AG20443 (cell line): ENCODE measurements at places on chromosomes 13 and 19.

DNA sequence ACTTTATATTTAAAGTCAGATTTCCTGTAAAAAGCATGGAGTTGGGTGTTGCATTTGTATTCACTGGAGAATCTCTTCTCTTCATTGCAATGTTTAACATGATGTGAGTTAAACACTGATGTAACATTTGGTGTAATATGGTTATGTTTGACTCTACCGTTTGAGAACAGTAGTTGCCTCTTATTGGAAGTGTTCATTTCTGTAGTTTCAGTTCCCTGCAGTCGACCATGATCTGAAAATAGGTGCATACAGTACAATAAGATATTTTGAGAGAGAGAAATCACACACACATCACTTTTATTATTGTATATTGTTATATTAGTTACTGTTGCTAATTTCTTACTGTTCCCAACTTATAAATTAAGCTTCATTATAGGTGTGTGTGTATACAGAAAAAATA is 105.2 kb upstream of the SPACA7 start:
- no peak for DNase-seq

DNA sequence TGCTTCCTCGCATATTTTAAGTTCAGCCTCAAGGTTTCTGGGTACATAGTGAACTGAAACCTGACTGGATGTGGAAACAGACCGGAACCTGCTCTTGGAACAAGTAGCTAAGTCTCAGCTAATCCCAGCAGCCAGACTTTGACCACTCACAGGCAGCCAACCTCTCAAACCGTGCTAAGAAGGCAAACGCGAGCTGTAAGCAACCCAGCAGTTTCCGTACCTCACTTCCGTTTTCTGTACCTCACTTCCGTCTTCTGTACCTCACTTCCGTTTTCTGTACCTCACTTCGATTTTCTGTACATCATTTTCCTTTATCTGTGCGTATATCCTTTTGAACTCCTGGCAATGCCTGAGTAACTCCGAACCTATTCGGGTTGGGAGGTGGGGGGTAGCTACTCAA is 96.8 kb downstream of the SUCLA2 start:
- DNase-seq: no peak

DNA sequence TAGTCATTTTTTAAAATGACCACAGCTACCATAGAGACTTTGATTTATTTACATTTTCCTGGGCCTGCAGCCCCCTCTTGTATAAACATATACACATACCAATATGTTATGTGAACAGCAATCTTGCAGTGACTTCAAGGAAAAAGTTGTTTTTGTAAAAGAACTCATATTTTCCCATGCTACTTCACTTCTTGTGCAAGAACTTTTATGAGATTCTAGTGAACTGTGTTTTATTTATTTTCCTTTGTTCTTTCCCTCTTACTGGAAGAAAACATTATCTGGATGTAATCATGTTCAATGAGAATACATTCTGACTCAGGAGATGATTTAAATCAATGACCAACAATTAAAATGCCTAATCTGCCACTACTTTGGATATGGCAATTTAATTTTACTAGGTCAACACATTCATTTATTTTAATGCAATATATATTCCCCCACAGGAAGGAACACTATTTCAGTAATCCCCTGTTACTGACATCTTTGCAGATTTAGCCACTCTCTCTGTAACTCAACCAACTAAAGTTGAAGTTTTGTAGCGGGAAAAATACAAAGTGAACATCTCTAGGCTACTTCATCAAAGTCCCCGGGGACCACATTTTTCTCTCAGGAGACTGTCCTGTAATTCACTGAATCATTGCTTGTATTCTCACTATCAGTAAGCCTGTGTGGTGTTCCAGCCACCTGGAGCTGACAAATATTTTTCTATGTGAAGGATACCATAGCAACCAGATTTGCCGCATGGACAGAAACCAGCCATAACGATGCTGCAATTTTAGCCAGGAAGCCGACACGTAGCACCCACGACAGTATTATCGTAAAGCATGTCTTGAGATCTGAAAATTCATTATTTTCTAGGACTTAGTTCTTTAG is 90.5 kb downstream of the STARD13 start:
- no peak for DNase-seq

DNA sequence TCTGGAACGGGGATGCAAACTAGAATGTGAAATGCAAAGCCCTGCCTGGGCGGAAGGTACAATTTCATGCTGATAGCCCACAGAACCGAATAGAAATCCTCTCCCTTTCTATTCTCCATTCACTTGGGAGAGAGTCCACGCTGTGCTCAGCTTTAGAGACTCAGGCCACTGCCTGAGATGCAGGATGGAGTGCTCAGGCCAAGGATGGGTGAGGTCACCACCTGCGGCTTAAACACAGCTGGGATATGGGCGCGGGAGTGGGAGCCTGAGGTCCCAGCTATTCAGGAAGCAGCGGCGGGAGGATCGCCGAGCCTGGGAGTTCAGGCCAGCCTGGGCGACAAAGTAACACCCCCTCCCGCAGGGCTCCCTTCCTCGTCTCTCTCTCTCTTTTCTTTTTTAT is 446 bp upstream of the ZNF83 start:
- DNase-seq: peak; percentile 64

- DNase-seq: no peak
Observed at GRCh38 chr13:42389041-42389440, 117.1 kb downstream of the AKAP11 start.

DNA sequence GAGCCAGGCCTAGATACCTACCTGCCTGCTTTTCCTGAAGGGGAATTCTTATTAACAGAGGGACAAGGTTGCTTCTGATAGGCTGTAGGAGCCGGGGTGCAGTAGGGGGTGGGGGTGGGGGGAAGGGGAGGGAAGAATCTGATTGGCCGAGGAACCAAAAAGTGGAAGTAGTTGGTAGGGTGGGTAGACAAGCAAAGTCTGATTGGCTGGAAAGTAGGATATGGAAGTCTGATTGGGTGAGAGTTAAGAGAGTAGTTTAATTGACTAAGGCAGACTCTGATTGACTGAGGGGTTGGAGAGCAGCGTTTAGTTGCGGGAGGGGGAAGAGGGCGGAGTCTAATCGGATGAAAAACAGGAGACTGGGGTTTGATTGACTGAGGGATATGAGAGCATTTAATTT is 9.4 kb upstream of the CYP4F22 start:
- no peak for DNase-seq
